Astrocyte of the hippocampus (primary cell): ENCODE measurements at places on chromosomes 6 and 20.
A peak's percentile ranks its signal among the peaks of the same experiment; 100 is the strongest.

DNA sequence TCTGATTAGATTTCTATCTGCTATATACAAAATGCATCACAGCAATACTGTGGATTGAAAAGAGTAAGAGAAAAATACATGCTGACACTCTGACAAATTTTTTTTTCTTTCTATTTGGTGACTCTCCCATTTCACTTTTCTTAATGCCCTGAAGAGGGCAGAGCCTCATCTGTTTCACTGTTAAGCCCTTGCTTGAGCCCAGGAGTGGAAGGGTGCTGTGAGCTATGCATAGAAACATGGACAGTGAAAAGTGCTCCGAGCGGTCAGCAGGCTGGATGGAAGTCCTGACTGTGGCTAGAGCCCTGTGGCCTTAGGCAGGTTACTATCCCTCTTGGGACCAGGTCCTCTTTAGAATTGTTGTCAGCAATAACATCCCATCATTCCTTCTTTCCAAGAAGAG lies 17.4 kb upstream of the CSE1L start:
- peak; percentile 38 for DNase-seq

- DNase-seq, result no peak
Measured at GRCh38 chr6:134406311-134406710, 88.4 kb upstream of the SGK1 start.

DNA sequence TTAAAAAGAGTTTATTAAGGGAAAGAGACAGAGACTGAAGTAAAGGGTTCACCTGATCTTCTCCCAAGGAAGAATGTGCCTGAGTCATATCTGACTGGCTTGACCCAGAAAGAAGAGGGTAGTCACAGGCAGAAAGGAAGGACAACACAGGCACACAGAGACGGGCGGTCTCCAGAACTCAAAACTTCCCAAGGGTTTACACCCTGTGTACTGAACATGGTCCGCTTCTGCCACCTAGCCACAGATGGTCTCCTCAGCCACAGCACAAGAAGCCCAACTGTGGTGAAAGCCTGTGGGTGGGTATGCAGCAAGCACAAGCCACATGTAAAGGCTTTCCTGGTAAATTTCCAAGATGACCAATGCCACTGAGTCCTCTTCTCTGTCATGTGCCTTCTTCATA lies 17.2 kb downstream of the UNC5CL start:
- peak; percentile 86 for DNase-seq

DNA sequence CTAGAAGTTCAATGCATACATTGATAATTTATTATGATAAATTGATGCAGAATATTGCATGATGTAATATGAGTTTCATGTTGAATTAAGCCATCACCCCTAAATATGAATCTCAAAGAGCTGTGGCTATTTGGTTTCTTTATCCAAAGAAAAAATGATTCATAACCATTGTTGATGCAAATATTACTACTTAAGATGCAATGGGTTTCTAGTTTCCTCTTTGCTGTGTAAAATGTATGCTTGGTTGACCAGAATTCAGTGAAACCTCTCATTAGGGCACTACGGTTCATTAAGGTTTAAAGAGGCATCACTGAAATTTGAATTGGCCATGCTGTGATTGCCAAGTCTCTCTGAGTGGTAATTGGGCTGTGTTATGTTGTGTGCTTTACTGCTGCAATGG lies 492.5 kb upstream of the FLRT3 start:
- DNase-seq, result no peak

GRCh38 chr6:159513914-159514313 lies 179.1 kb downstream of the SOD2 start:
- no peak for DNase-seq

GRCh38 chr6:17919496-17919895 lies 67.9 kb downstream of the KIF13A start:
- no peak for DNase-seq

DNA sequence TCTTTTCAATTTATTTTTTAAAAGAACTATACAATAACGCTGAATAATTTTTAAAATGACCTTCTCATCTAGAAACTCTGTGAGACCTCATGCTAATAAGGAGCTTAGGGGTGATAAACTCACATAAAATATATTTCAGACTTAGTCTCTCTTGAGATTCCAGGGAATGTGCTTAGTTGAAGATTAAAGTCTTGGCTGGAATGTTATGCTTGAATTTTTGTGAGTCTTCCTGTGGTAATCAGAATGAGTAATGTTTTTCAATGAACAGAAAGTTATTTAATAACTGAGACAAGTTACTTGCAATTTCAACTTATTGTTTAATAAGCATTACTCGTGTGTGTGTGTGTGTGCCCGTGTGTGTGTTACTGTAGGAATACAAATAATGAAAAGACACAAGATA lies 379.9 kb upstream of the EPHA7 start:
- peak; percentile 30 for DNase-seq

DNA sequence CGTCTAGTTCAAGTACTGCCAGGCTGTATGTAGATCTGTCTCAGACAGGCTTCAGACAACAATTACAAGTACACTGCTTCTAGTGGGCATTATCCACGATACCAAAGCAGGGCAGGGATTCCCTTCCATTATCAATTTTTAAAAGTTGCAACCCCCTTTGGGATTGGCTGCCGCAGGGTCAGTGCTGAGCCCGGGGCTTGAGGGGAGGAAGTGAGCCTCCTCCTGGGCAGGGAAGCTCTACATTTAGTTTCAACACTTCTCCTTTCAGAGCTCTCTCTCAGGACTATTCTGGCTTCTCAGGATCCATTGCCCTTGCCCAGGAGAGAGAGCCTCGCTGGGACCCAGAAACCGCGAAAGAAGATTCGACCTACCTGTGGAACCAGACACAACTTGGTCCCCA lies 1.5 kb downstream of the HTR1B start:
- no peak for DNase-seq

DNA sequence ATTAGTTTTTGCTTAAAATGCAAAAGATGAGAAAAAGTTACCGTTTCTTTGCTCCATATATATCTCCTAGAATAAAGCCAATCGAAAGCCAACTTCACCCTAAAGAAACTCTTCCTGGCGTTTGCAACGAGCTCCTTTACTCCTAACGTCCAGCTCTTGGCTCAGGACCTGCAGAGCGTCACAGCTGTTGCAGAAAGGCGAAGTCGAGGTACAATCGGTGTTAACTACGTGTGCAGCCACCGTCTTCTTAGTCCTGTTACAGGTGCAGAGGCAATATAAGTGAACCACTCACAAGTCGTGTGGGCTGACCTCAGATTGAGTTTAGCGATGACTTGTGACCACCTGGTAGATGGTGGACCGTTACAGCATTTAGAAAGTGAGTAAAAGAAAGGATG lies 113.1 kb downstream of the TRIM27 start:
- no peak for DNase-seq

DNA sequence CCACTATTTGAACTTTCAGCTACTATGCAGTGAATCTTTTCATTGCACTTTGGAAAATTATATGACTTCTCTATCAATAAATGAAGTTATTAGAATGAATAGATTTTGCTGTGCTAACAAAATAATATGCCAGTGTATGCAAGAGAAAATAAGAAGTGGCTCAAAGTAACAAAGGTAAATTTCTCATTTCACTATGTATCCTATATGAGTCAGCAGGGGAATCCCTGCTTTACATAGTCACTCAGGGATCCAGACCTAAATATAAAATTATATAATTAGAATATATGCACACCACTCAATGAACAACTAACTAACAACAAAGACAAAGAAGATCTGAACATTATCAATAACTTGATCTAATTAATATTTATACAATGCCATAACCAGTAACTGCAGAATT lies 390.8 kb upstream of the IRAK1BP1 start:
- DNase-seq, result no peak

DNA sequence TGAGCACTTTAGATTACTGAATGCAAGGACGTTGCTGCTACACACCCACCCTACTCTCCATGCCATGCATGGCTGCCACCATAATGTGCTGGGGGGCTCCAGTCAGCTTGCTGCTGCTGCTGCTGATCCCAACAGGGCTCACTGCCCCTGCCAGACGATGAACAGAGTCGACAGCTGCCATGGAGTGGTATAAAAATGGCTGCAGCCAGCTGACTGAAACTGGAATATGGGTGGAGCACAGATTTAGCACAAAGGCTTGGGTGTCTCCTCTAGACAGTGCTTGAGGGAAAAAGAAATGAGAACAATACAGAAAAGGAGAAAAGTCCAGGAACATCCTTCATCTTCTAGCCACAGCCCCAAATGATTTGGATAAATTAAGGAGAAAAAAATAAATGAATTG lies 150.7 kb downstream of the PDSS2 start:
- no peak for DNase-seq

DNA sequence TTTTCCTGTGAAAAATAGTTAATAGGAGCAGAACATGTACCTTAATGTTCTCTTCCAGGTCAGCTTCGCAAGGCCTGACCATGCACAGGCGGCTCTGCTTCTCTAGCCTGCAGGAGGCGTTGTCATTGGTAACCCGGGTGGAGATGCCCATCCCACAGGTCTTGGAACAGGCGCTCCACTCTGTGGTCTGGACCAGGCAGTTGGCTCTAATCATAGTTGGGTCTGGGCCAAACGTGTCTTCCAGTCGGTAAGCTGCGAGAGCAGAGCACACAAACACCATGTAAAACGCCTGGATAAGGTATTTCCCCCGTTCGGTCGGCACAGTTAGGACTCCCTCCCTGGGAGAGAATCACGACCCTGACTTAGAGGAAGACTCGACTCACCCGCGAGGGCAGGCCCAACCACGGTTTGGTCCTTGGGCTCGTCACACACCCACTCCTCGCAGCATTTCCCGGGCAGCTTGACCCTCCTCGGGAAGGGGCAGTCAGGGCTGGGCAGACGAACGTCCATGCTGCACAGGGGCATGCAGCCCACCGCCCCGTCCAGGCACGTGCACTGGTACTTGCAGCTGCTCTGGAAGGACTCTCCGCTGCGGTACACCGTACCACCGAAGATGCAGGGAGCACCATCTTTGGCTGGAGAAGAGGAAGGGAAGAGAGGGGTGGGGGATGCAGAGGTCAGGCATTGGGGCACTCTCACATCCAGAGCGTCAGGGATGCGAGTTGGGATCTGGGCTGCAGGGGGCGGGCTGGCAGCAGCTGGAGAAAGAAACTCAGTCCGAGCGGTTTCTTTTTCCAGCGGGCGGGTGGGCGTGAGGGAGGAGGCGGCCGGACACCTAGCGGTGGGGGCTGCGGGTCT lies 1.0 kb downstream of the CCN2 start:
- DNase-seq, result peak; percentile 95

GRCh38 chr20:4896971-4897497 lies 104.3 kb downstream of the SLC23A2 start:
- DNase-seq, result no peak

DNA sequence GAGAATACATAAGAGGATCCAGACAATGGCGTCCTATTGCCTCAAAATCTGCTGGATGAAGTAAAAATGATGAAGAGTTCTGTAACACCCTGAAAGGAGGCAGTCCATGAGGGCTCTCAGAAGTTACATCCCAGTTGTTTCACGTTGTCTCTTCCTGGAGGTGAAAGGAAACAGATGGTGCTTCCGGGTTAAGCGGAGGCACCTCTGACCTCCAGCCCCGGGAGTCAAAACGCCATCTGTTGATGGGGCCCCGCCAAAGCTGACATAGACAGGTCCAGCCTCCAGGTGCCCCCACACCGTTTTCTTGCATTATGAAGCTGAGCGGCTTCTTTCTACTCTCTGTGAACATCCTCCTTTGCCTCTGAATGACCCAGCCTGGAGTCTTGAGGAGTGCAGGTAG lies 9.5 kb downstream of the SEMG2 start:
- no peak for DNase-seq

GRCh38 chr6:25017932-25018567 lies 82.3 kb upstream of the RIPOR2 start:
- DNase-seq, result peak; percentile 73

- no peak for DNase-seq
Measured at GRCh38 chr20:37925265-37926165, 22.6 kb downstream of the VSTM2L start.

GRCh38 chr6:108492131-108492766 lies 68.5 kb upstream of the FOXO3 start:
- peak; percentile 67 for DNase-seq

DNA sequence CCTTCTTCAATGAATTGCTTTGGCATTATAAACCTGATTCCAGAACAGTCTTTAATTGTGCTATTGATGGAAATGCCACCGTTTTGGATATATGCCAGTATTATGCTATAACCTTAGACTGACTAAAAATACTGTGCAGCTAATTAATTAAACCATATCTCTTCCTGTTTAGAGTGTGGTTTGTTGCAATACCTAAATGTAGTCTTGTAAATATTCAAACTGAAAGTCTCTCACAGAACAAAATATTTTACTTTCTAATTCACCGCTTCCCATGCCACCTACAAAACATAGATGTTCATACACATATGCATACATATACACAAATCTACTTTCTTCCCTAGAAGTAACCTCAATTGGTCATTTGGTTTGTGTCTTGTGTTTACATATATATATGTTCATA lies 126.6 kb downstream of the SIM1 start:
- no peak for DNase-seq

DNA sequence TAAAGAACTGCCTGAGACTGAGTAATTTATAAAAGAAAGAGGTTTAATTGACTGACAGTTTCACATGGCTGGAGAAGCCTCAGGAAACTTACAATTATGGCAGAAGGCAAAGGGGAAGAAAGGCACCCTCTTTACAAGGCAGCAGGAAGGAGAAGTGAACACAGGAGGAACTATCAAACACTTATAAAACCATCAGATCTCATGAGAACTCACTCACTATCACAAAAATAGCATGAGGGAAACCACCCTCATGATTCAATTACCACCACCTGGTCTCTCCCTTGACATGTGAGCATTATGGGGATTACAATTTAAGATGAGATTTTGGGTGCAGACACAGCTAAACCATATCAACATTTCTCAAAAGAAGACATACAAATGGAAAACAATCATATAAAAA lies 266.3 kb downstream of the EPM2A start:
- no peak for DNase-seq

GRCh38 chr20:31968291-31969126 lies 558 bp downstream of the XKR7 start:
- peak; percentile 91 for DNase-seq

- DNase-seq, result no peak
Measured at GRCh38 chr20:24933266-24933908, 15.7 kb upstream of the CST7 start.

DNA sequence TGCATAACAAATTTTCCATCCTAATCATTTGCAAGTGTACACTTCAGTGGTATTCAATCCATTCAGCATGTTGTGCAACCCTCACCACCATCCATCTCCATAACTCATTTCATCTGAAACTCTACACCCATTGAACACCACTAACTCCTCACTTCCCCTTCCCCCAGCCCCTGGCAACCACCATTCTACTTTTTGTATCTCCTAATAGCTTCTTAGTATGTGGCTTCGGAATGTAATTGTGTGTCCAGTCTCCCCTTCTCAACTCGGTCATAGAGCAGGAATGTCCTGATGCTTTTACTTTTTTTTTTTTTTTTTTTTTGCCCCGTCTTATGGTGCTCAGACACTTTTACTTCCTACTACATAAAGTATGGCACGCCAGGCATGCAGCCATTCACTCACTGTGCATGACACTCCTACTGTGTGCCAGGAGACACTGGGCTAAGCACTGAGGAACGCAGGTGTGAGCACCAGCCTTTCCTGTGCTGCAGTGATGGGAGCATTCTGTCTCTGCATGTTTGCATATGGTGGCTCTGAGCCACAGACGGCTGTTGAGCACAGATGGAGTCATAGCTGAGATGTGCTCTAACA lies 15.3 kb downstream of the HCK start:
- peak; percentile 62 for DNase-seq
